ENCODE measurements at places on chromosomes 4 and X.
A peak's percentile ranks its signal among the peaks of the same experiment; 100 is the strongest.

DNA sequence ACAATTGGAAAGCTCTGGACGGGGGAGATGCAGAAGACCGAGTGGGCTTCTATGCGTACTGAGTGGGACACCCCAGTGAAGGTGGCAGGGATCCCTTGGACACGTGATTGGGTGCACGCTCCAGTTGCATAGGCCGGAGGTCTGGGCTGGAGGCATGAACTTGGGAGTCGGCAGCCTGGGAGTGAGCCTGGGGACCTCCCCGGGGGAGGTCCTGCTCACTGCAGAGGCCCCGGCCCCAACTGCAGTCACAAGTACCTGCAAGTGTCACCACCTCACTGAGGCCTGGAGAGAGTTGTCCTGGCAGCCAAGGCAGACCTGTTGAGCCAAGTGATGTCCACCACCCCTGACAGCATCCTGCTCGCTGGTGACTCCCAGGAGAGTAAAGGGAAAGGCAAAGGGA, 49.3 kb upstream of the HMX1 start:
- DNase-seq = no peak

DNA sequence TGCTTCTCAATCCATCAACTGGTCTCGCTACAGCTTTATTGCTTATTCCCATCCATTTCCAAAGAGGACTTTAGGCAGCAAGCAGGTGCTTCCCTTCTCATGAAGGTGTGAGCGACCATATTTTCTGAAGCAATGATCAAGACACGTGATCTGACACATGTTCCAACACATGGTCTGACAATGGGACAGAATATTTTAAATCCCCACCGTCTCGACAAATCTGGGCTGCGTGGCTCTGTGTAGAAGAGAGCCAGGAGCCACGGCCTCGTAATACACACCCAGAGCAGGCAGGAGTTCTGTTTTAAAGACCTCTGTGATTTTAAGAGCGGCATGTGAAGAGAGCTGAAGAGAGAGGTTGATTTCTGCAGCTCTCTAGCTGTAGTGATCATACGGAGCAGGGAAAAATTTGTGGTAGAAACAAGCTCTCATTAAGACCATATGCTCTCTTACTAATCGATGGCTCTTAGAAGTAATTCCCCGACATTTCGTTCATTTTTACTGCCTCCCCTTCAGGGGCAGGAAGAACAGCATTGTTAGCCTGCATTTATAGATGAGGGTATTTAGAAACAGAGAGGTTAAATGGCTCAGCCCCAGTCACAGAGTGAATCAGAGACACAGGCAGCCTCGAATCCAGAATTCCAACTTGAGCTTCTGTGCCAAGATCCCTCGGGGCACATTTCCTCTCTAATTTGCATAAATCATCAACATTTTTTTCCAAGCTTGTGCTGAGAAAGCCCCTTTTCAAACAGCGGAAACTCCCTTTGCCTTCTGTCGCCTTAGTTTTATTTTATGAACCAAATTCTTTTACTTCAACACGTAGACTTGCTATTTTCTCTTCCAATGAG, 91.0 kb upstream of the BCOR start:
- DNase-seq = no peak

- no peak for DNase-seq
Measured at GRCh38 chr4:182189103-182189878, 53.9 kb upstream of the TENM3 start.

DNA sequence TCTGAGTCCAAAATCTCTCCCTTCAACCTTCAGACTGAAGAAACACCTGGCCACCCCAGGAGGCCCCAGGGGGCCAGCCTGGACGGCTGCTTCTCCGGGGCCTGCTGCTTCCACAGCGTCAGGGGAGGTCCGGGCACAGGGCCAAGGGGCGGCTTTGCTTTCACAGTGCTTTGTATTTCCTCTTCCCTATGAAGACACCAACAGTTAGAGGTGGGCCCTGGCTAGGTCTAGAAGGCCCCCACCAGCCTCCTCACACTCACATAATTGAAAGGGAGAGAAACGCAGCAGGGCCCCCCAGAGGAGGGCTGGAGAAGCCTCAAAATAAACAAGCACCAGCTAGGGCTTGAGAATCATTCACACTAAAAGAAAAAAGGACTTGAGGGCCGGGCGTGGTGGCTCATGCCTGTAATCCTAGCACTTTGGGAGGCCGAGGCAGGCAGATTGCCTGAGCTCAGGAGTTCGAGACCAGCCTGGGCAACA, 17.8 kb downstream of the SCD5 start:
- DNase-seq = peak; percentile 93

DNA sequence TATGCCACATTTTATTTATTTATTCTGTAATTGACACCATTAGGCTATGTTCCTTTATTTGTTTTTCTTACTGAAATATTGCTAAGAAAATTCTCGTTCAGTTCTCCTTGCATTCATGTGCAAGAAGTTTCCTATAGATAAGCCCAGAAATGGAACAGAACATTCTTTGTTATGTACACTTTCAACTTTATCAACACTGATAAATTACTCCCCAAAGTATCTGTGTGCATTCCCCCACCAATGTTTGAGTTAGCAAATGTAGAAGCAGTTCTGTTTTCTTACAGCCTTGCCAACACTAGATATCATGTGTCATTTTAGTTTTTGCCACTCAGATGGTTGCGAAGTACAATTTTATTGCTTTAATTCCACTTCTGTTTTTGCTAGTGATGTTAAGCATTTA, 166.4 kb upstream of the NPY2R start:
- no peak for DNase-seq

GRCh38 chrX:7711167-7711566, 131.8 kb upstream of the VCX start:
- DNase-seq = no peak

DNA sequence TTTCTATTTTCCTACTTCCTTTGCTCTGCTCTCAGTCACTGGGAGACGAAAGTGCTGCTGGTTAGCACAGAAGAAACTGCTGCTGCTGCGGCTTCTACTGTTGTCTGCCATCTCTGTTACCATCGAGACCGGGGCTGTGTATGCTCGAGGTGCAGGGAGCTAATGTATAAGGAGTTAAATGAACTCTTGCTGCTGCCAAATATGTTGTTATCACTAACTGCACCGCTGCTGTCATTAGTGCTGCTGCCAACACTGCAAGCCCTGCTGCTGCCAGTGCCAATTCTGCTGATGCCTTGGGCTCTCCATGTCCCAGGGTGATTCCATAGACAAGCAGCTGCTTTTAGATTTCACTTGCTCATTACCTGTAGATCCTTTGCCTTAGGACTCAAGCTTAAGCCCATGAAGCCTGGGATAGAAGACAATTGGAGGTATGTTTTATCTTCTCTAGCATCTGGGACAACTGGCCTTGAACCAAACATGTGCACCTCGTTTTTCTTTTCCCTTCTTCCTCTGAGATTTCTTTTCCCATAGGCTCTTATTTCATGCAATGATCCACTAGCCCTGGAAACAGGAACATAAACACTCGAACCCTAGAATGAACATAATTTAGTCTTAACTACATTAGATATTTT, 107.8 kb downstream of the CCSER1 start:
- no peak for DNase-seq

DNA sequence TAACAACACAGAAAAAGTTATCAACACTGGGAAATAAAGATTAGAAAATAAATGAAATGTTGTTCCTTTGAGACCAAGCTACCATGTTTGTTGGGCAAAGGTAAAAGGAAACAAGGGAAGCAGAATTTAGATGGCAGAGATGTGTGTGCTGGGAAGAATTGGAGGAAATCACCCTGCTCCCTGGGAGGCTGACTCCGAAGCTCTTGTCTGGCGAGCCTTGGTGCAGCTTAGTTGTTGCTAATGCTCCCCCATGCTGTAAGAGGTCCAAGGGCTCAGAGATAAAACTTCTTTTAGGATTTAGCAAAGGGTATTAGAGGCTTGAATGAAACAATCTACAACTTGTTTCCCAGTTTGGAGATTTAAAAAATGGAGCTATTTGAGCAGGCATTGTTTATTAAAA, 123.8 kb upstream of the DDIT4L start:
- no peak for DNase-seq

DNA sequence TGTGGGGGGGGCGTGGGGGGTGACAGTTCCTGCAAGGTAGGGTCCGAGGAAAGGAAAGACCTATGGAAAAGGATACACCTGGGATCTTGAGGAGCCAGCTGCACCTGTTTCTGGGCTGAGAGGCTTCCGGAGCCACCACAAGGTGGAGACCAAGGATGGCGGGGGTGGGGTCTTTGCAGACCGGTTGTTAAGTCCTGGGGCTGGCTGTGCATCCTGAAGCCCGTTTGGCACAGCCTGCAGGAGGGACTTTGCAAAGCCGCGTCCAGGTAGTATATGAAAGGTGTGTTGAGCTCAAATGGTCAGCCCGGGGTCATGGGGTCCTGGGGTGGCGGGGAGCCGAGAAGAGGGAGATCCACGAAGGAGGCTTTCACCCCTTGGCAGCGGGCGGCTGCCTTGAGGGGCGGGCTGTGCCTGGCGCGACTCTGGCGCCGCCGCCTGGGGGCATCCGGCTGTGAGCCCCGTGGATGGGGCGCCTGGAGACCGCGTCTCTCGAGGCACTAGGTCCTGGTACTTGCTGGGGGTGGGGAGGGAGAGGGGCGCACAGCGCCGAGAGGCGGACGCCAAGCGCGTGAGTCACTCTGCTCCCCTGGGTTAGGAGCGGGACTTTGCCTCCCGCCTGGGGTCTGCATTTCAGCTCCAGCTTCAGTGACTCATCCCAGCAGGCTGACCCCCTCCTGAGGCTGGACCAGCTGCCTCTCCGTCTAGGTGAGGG, 58.2 kb upstream of the DYNLT3 start:
- DNase-seq = peak; percentile 1

- no peak for DNase-seq
Measured at GRCh38 chrX:109632906-109633504, 8.0 kb upstream of the KCNE5 start.

DNA sequence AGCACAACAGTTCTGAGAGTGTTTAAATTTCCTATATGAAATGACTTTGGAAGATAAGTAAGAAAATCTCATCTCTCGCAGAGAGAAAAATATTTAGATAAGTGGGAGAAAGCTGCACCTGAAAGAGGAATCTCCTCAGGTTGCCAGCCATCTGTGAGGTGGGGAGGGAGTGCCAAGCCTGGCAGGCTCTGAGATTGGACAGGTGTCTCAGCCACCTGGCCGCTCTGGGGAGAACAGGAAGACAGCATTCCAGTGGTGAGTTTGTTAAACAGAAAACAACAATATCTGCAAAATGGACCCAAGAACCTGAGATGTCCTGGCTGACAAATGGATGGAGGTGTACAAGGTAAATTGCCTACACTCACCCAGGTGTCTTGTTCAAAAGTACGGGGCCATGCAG, 31.3 kb downstream of the EMCN start:
- DNase-seq = no peak

DNA sequence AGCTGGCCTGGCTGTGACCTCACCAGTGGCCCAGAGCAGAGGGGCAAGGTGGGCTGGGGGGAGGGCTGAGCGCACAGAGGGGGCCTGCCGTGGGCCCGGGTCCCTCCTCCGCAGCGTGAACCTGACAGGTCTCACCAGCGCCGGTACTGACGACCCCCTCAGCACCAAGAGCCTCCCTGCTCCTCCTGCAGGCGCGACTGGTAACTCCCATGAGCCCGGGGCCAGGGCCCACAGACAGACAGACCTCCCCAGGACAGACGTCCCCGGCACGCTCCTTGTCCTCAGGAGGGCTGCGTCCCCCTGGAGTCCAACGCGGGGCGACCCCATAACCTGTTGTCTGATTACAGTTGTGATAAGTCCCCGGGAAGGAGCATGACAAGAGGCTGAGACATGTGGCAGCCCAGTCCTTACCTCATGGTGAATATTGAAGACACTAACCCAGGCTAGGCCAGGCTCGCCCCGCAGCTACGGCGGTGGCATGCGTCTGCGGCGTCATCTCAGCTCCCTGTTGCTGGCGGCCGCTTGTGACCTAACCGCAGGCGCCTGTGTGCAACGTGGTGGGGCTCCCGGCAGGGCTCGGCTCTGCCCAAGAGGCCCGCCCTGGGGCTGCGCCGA, 8.5 kb downstream of the AKAP17A start:
- no peak for DNase-seq

DNA sequence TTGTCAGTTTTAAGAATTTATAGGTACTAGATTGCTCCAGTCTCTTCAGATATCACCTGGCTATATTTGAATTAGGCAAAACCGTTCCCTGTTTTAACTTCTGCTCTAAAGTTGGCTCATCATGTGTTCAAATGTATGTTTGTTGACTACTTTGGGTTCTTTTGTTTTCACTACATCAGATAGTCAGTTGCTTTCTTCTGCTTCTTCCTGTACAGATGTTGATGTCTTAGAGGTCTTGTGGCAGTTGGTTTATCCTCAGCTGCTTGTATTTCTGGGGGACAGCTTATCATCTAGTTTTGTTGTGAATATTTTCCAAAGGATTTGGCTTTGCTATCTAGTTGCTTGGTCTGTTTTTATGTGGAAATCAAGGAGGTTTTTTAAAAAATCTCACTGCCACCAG, 28.0 kb downstream of the TBC1D19 start:
- DNase-seq = no peak

DNA sequence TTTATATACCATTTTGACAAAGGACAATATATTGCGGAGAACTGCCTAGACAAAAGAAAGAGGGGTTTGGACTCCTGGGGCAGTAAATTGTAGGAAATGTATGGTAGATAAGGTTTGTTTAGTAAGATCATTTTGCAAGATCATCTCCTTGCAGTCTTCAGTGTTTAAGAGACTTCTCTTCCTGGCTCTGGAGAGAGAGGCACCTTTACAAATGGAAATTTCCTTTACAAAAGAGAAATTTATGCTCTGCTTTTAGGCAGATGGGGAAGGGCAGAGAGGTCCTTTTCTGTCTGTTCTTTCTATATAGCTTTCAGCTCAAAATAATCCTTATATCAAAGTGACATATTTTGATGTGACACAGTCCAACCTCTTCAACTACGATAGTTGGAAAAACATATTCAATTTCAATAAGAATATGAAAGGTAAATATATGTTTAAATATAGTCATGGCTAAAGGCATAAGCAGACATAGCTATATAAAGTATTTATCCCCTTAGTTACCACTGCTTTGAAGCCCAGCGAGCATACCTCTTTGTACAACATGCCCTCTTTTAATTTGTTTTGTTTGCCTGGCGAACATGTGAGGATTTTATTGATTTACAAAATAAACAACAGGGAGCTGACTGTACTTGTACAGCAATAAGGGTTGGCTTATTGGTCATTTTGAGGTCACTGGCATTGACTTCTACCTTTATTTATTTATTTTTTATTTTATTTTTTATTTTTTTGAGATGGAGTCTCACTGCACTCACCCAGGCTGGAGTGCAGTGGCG, 65.2 kb downstream of the TRIM2 start:
- no peak for DNase-seq

DNA sequence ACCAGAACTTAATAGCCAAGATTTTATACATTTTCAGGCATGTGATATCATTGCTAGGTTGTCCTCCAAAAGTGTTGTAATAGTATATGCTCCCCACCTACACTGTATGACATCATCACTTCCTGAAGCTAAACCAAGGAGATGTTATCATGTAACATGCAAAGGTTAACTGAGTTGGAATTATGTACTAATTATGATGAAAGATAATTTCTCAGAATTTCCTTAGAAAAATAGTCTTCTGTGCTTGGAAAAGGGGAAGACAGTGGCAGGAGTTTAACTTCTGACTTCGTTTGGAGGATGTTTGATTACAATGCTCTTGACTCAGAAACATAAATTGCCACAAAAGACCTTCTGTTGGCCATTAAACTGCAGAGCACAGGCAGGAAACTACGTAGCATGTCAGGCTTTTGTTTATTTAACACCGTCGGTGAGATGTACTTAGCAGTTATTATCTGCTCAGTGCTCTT, 83.6 kb upstream of the GUCY1A1 start:
- peak; percentile 6 for DNase-seq
